ENCODE measurements at places on chromosomes 5 and 9.
A peak's percentile ranks its signal among the peaks of the same experiment; 100 is the strongest.

GRCh38 chr5:172554562-172554961 lies 86.5 kb upstream of the NEURL1B start:
- DNase-seq, result no peak

DNA sequence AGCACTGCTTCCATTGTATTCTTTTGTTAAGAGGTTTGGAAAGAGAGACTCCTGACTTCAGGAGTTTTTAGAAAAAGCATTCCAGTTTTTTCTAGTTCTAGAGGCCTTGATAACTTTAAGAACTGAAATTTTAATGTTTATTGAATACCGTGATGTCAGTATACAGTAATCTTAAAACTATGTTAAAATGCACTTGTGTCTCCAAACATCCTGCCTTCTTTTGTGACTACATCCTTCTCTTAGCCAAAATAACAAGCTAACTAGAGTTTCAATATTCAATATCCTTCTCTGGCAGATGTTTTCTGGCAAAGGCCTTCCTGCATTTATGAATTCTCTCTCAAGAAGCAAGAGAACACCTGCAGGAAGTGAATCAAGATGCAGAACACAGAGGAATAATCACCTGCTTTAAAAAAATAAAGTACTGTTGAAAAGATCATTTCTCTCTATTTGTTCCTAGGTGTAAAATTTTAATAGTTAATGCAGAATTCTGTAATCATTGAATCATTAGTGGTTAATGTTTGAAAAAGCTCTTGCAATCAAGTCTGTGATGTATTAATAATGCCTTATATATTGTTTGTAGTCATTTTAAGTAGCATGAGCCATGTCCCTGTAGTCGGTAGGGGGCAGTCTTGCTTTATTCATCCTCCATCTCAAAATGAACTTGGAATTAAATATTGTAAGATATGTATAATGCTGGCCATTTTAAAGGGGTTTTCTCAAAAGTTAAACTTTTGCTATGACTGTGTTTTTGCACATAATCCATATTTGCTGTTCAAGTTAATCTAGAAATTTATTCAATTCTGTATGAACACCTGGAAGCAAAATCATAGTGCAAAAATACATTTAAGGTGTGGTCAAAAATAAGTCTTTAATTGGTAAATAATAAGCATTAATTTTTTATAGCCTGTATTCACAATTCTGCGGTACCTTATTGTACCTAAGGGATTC lies 43.1 kb downstream of the NDFIP1 start:
- DNase-seq, result no peak

DNA sequence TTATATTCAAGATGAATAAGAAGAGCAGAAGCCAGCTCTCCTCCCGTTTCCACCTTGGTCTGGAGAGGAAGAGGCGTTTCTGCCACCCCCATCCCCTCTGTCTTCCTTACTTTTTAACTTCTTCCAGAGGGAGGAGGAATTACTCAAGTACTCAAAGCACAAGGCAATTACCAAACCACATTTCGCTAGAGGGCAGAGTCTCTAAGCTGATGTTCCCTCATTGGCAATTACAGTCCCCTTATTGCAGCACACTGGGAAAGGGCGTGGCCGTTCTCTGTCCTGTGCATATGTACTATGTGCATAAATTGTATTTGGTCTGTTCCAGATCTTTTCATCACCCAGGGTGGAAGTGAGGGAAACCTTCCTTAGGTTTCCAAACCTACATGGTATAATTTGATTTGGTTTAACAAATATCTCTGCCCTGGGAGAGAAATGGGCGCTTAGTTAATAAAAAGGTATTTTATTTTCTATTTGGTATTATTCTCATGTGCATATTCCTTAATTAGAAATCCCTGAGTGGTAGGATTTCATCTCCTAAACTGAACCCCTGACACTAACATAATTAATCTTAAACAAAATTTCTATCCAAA lies 29.8 kb upstream of the ALDOB start:
- DNase-seq, result peak; percentile 27

DNA sequence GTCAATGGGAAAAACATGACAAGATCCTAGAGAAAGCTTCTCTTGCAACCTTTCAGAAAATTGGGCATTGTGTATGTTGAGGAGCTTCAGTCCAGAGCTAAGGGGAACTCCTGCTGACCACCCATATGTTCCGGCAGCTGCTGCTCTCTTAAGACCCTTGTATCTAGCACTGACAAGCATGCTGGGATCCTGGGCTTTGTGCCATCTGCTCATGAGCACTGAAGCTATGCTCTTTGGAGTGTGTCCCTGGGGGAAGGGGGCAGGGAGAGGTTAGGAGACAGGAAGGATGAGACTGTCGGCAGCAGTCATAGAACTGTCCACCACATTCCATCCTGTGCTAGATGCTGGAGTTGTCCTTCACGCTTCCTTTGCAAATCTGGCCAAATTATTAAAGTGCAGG lies 109.3 kb downstream of the JAKMIP2 start:
- DNase-seq, result peak; percentile 22

GRCh38 chr5:96258692-96259091 lies 174.4 kb downstream of the PCSK1 start:
- no peak for DNase-seq

GRCh38 chr5:10607023-10607665 lies 43.3 kb downstream of the ANKRD33B start:
- DNase-seq, result no peak

- no peak for DNase-seq
These were observed 3.0 kb downstream of the TLE4 start for GRCh38 chr9:79574781-79575180.

DNA sequence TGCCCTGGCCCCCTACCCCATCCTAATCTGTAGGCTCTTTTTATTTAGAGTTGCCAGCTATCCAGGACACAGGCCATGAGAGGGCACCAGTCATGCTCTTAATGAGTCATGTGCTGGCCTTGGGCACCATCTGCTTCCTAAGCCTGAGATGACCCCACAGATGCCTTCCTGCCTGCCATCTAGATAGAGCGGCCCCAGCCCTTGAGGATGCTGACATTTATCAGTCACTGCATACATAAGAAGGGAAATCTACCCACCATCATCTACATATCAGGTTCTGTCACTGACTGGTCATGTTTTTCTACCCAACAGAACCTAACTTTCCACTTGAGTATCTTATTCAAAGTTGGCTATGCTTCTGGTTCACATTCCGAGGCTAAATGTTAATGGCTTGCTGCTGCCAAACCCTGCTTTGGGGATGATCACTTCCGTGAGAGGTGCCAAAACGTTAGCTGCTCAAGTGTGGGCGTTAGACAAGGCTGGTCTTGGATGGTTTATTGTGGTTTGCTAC lies 49.9 kb upstream of the TTC23L start:
- no peak for DNase-seq

DNA sequence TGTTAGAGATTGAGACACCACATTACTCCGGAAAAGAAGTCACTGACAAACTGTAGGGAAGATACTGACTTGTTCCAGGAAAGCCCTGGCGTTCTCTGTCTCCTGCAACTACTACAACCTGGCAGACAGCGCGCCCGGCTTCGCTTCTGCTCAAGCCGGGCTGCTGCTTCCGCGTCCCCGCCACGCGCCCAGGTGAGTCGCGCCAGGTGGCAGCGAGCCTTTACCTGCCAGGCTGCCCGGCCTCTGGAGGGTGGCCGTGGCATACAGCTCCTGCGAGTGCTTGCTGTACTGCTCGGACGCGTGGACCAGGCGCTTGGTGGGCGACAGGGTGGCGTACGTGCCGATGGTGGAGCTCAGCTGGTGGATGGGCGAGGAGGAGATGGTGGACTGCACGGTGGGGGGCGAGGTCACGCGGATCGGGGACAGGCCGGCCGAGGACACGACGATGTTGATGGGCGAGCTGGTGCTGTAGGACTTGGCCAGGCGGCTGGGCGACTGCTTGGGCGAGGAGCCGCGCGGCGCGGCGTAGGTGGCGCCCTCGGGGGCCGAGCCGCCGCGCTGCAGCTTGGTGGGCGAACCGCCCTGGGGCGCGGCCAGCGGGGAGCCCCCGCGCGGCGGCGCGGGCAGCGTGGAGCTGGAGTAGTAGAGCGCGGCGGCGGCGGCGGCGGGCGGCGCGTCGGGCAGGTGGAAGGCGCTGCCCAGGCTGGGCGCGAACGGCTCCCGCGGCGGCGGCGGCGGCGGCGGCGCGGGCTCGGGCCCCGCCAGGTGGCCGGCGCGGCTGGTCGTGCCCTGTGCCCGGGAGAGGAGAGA lies 519.6 kb downstream of the CTNND2 start:
- no peak for DNase-seq

- no peak for DNase-seq
These were observed 6.8 kb upstream of the CKS2 start for GRCh38 chr9:89304020-89304833.

- no peak for DNase-seq
These were observed 63.7 kb upstream of the RUFY1 start for GRCh38 chr5:179486596-179487051.

- DNase-seq, result no peak
These were observed 229.7 kb downstream of the EPB41L4A start for GRCh38 chr5:112189391-112189790.

GRCh38 chr5:11609570-11610303 lies 294.5 kb downstream of the CTNND2 start:
- DNase-seq, result no peak

Data from D721Med (cell line).